GF-D8 (cell line): ENCODE measurements at places on chromosomes 11 and 22.

DNA sequence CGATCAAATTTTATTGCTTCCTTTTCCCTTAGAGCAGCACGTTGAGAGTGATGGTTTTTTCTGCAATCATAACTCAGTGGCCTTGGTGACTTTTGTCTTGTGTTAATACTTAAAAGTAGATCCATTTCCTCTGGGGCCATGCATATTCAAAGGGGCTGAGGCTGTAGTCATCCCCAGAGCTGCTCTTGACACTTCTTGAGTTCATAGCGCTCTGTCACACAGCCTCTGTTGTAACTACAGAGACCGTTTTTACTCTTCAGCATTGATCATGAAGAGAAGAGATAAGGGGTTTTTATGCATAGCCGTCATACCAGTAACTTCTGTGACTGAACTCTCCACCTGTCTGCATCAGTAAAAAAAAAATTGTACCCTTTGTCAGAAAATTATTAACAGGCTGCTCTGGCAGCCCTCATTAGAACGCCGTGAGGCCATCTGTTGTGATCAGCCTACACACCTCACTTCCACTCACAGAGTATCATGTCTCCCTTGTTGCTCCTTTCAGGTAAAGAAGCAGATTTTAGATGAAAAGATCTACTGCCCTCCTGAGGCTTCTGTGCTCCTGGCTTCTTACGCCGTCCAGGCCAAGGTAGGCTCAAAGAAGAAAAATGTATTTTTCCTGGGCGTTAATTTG, 38.4 kb downstream of the NF2 start:
- no peak for DNase-seq

- DNase-seq: no peak
Measured at GRCh38 chr11:93031386-93031785, 61.9 kb downstream of the MTNR1B start.

DNA sequence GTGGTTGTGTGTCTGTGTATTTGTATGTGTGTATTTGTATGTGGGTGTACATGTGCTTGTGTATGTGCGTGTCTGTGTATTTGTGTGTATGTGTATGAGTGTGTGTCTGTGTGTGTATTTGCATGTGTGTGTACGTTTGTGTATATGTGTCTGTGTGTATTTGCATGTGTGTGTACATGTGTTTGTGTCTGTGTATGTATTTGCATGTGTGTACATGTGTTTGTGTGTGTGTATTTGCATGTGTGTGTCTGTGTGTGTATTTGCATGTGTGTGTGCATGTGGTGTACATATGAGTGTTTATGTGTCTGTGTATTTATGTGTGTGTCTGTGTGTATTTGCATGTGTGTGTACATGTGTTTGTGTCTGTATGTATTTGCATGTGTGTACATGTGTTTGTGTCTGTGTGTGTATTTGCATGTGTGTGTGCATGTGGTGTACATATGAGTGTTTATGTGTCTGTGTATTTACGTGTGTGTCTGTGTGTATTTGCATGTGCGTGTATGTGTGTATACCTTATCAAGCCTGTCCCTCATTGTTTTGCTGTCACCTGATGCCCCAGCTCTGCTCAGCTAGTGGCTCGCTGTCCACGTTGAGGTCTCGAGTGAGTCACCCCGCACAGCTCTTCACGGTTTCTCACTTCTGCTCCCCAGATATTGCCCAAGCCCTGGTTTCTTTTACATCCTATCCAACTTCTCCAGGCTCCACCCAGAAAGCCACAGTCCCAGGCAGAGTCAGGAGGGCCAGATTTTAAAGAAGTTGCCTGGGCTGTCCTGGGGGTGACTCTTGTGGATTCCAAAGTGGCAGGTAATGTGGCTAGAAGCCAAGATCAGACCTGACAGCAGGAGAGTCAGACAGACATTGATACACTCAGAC, 15.2 kb downstream of the MB start:
- peak; percentile 25 for DNase-seq

- DNase-seq: no peak
Measured at GRCh38 chr11:2830030-2830812, 55.4 kb downstream of the CDKN1C start.

GRCh38 chr11:71447791-71448256, 369 bp downstream of the DHCR7 start:
- DNase-seq: no peak

DNA sequence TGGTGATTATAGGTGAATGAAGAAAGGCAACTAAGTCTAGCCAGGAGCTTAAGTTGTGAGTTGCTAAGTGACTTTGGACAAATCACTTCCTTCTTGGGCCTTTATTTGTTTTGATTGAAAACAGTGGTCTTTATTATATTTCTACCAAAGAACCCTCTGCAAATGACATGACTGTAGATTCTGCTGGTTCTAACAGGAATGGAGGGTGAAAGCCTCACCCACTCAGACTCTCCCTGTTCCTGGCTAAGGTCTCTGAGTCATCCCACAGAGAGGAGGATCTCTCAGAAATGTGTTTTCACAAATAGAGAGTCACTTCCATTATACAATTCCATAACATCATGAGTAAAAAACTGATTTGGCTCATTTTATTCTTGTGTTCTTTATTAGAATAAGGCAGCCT, 583.9 kb upstream of the LRRC4C start:
- DNase-seq: no peak

GRCh38 chr11:65315204-65315865, 669 bp downstream of the CDC42EP2 start:
- peak; percentile 2 for DNase-seq

GRCh38 chr11:36395978-36396736, 100.1 kb downstream of the PRR5L start:
- DNase-seq: no peak

GRCh38 chr22:30192427-30192826, 54.1 kb downstream of the LIF start:
- no peak for DNase-seq

DNA sequence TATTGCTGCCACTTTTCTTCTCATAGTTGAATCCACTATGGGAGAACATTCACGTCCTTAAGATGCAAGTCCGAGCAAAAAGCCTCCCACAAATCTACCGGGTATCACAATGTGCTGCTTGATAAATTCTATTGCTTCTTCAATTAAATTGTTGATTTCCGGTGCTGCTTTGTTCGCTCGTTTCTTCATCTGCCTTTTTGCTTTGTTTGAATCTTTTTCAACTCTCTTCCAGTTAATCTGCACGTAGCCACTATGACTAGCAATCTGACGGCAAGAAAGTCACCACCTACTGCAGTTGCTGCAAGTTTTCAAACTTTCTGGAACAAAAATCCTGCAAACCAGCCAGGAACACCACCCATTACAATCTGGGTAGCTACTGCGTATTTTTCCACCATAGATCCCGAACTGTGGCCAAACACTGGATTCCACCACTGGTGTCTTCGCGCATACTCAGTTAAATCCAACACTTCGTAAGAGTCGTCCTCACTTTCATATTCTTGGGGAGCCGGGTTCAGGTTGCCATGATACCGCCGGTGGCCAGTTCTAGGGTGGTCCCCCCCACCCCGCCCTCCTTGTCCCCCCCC, 59.1 kb downstream of the CLMP start:
- DNase-seq: no peak
